ENCODE measurements at places on chromosomes 11 and 22.

DNA sequence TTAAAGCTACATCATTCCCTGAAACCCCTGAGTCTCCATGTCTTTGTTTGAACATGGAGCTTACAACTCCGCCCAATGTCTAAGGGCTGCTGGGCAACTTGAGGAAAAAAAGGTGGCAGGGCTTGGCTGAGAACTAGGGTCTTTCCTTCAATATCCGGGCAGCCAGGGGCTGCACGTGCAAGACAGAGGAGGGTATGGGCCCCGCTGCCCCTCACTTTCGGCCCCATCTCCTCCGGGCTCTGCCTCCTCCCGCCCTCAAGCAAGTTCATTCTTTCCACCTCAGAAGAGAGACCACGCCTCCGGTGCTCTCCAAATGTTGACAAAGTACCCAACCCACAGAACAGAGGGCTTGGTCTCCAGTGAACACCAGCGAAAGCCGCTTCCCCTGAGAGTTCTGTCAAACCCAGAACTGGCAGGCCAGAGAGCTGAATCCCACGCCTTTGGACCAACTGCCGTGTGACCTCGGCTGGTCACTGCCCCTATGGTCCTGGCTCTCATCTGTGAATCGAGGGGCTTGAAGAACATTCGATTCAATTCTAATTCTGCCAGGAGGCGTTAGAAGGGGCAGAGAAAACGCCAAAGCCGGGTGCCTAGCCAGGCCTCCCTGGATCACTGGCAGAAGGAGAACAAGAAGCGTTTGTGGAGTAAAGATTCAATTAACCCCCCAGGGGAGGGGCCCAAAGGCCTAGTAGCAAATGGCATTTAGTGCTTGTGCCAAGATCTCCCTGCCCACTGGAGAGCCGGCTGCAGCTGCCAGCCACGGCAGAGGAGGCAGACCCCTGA, 7.3 kb downstream of the PDGFB start:
- DNase-seq, result no peak

DNA sequence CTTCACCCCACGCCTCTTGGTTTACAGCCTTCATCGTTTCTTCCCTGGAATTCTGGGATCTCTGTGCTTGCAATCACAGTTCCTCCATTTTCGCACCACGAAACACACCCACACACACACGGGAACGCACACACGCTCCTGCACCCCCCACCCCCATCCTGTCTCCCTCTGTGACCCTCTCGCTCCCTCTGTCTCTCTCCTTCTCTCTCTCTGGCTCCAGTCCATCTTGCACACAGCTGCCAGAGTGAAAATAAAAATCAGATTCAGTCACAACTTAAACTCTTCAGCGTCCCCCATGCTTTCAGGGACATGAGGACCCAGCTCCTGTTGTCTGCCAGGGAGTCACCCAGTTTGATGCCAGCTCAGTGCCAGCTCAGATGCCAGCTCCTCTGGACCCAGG, 3.0 kb downstream of the GAL start:
- DNase-seq, result no peak

- DNase-seq, result peak; percentile 66
Observed at GRCh38 chr11:3155691-3156258, 9.3 kb downstream of the OSBPL5 start.

DNA sequence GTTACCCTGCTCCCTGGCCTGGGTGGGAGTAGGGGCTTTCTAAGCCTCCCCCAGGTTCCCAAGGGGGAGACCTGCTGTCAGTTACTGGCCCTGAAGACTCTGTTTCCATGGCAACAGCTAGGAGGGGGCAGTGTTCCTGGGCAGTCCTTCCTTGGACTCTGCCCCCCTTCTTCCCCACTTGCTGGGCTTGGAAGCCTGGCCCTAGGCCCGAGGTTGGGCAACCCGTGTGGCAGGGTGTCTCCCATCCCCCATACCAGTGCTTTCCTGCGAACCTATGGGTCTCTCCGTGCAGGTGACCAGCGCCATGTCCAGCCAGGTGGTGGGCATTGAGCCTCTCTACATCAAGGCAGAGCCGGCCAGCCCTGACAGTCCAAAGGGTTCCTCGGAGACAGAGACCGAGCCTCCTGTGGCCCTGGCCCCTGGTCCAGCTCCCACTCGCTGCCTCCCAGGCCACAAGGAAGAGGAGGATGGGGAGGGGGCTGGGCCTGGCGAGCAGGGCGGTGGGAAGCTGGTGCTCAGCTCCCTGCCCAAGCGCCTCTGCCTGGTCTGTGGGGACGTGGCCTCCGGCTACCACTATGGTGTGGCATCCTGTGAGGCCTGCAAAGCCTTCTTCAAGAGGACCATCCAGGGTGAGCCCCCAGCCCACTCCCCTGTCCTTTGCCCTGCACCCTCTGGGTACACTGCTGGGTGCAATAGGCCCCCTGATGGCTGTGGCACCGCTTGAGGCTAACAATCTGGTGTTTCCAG, 1.7 kb downstream of the ESRRA start:
- no peak for DNase-seq

- no peak for DNase-seq
Observed at GRCh38 chr11:128576555-128576954, 10.8 kb downstream of the ETS1 start.

Data from AG20443 (cell line).